ENCODE measurements at places on chromosomes 1 and 21.

DNA sequence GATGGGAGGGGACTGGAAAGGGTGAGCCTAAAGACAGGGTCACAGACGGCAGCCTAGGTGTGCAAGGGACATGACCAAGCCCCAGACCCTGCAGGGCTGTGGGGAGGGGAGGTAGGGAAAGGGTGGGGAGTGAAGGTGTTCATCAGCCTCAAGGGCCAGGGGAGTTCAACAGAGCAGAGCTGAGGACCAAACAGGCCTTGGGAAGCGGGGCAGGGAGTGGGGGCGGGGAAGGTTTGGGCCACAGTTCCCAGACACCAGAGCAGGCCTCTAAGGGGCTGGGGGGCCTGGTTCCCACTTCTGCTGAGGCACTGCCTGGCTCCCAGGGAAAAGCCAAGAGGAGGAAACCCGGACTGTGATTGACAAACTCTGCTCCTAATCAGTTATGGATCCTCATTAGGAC lies 456.3 kb downstream of the MATN1 start:
- H3K36me3 ChIP-seq = no peaks in the 10 kb centered on the region

GRCh38 chr1:235782601-235783000 lies 84.1 kb downstream of the LYST start:
- no peaks in the 10 kb centered on the region for H3K27me3 ChIP-seq
- no peak overlapping the region for H3K4me3 ChIP-seq
- no peak for DNase-seq
- no peaks in the 10 kb centered on the region for H3K4me1 ChIP-seq
- H3K27ac ChIP-seq = no peak overlapping the region

GRCh38 chr1:76425201-76426145 lies 350.9 kb downstream of the ST6GALNAC3 start:
- H3K27me3 ChIP-seq = no peaks in the 10 kb centered on the region
- no peak overlapping the region for H3K4me3 ChIP-seq
- H3K36me3 ChIP-seq = no peaks in the 10 kb centered on the region
- H3K27ac ChIP-seq = no peak overlapping the region
- DNase-seq = no peak
- H3K4me1 ChIP-seq = no peaks in the 10 kb centered on the region

GRCh38 chr1:149962039-149962647 lies 25.5 kb upstream of the MTMR11 start:
- peak overlapping the region; percentile 39 for H3K27ac ChIP-seq
- no peak overlapping the region for H3K4me3 ChIP-seq
- peak; percentile 73 for DNase-seq
- no peaks in the 10 kb centered on the region for H3K27me3 ChIP-seq
- H3K36me3 ChIP-seq = peaks cover 77% of the 10 kb centered on the region
- H3K4me1 ChIP-seq = peaks cover 14% of the 10 kb centered on the region

DNA sequence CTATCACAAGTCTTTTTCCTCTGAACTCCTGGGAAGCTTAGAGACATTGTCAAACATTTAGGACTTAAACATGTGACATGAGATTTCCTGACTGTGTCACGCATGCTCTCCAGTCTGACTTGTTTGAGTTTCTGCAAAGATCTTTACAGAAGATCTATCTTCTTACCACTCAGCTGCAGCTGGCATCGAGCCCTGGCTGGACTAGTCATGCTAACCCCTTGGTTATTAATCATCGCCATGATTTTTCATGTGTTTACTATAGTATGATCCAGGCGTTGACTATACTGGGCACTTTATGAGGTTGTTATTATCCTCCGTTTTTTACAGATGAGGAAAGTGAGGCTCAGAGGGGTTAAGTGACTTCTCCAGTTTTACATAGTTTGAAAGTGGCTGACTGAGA lies 18.1 kb upstream of the IRF2BP2 start:
- H3K4me1 ChIP-seq = no peaks in the 10 kb centered on the region
- no peak overlapping the region for H3K27ac ChIP-seq
- no peaks in the 10 kb centered on the region for H3K36me3 ChIP-seq
- H3K27me3 ChIP-seq = no peaks in the 10 kb centered on the region
- no peak overlapping the region for H3K4me3 ChIP-seq

GRCh38 chr1:163444665-163445064 lies 122.9 kb downstream of the NUF2 start:
- no peaks in the 10 kb centered on the region for H3K27me3 ChIP-seq
- no peak overlapping the region for H3K4me3 ChIP-seq
- no peaks in the 10 kb centered on the region for H3K36me3 ChIP-seq
- no peak overlapping the region for H3K27ac ChIP-seq
- no peak for DNase-seq

- no peak overlapping the region for H3K4me3 ChIP-seq
- no peaks in the 10 kb centered on the region for H3K36me3 ChIP-seq
- no peak overlapping the region for H3K27ac ChIP-seq
- H3K27me3 ChIP-seq = no peaks in the 10 kb centered on the region
- DNase-seq = no peak
- no peaks in the 10 kb centered on the region for H3K4me1 ChIP-seq
Measured at GRCh38 chr1:239417221-239417620, 30.9 kb downstream of the CHRM3 start.

DNA sequence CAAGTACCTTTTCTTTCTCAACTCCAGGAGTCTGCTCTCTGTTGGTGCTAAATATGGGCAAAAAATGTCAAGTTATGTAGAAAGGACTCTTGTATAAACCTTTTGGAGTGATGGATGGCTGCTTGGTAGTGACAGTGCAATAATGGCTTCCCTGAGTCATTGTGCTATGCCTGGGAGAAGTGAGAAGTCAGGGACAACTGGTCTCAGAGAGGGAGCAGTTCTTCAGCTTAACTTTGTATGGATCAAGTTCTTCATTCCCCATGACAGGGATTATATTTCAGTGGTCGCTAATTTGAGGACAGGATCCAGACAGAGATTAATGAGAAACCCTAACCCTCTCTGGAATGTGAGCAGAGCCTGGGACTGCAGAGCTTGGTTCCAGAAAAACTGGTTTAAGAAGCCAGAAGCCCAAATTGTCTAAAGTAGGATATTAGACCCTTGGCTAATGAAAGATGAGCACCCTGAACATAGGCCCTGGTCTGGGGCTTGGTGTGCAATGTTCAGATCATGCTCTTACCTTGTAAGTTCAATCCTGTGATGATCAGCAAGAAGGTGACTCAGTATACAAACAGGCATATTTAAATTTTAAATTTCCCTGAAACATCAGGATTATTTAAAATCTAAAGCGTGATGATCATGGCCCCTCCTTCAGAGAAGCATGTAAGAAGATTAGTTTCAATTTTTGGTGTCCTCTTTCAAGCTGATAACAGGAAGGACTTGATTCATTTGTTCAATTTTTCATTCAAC lies 50.9 kb downstream of the NTMT2 start:
- no peaks in the 10 kb centered on the region for H3K27me3 ChIP-seq
- no peaks in the 10 kb centered on the region for H3K4me1 ChIP-seq
- DNase-seq = no peak
- no peaks in the 10 kb centered on the region for H3K36me3 ChIP-seq
- H3K4me3 ChIP-seq = no peak overlapping the region
- H3K27ac ChIP-seq = no peak overlapping the region

DNA sequence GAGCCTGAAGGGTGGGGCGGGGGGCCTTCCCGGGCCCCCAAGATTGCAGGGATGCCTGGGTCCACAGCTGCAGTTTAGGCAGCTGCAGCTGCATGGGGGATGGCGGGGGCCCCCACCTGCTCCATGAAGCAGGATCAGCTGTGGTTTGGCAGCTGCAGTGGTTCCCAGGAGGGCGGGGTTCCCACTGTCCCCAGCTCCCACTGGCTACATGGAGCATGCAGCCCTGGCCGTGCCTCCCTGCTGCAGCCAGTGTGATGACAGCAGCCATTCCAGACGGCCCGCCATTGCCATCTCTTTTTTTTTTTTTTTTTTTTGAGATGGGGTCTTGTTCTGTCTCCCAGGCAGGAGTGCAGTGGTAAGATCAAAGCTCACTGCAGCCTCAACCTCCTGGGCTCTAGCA lies 992 bp upstream of the C1QA start:
- H3K27ac ChIP-seq = no peak overlapping the region
- H3K4me3 ChIP-seq = no peak overlapping the region
- H3K4me1 ChIP-seq = no peaks in the 10 kb centered on the region
- H3K27me3 ChIP-seq = no peaks in the 10 kb centered on the region
- DNase-seq = no peak
- no peaks in the 10 kb centered on the region for H3K36me3 ChIP-seq

DNA sequence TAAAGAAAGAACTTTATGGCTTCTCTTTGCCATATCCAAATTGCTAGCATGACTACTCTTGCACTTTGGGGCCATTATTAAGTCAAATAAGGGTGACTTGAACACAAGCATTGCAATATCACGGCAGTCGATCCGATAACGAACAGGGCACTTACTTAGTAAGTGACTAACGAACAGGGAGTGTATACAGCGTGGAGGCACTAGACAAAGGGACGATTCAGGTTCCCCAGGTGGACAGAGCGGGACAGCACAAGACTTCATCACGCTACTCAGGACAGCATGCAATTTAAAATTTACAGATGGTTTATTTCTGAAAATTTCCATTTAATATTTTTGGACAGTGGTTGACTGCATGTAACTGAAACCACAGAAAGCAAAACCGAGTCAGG lies 5.4 kb upstream of the PITHD1 start:
- no peak overlapping the region for H3K27ac ChIP-seq
- H3K27me3 ChIP-seq = no peaks in the 10 kb centered on the region
- H3K36me3 ChIP-seq = no peaks in the 10 kb centered on the region
- H3K4me1 ChIP-seq = peaks cover 22% of the 10 kb centered on the region
- H3K4me3 ChIP-seq = no peak overlapping the region

GRCh38 chr1:17561561-17561985 lies 22.1 kb downstream of the ARHGEF10L start:
- H3K27ac ChIP-seq = peak overlapping the region; percentile 98
- no peaks in the 10 kb centered on the region for H3K27me3 ChIP-seq
- H3K36me3 ChIP-seq = no peaks in the 10 kb centered on the region
- H3K4me3 ChIP-seq = no peak overlapping the region
- no peak for DNase-seq
- no peaks in the 10 kb centered on the region for H3K4me1 ChIP-seq

GRCh38 chr1:52343979-52344378 lies 22.0 kb downstream of the CC2D1B start:
- no peak overlapping the region for H3K4me3 ChIP-seq
- no peak overlapping the region for H3K27ac ChIP-seq
- H3K27me3 ChIP-seq = no peaks in the 10 kb centered on the region

- DNase-seq = no peak
- H3K4me1 ChIP-seq = peaks cover 4% of the 10 kb centered on the region
- no peaks in the 10 kb centered on the region for H3K36me3 ChIP-seq
- H3K4me3 ChIP-seq = no peak overlapping the region
- no peak overlapping the region for H3K27ac ChIP-seq
Measured at GRCh38 chr1:54159733-54160316, 7.0 kb upstream of the CDCP2 start.
